NCI-H1092 (cell line): ENCODE measurements at places on chromosomes 12 and 14.

DNA sequence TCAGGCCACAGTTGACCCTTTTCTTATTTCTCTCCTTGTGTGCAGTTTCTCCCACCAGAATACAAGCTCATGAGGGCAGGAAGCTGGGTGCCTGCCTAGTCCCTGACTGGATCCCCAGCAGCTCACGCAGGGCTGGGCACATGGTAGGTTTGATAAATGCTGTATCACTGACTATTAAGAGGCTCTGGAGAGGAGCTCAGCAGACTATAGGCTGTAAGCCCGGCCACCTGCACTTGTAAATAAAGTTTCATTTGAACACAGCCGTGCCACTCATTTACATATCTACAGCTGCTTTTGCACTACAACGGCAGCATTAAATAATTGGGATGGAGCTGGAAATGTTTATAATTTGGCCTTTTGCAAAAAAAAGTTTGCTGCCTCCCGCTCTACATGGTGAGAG is 32.0 kb downstream of the CHGA start:
- no peak for DNase-seq

- no peak for DNase-seq
Measured at GRCh38 chr12:107474639-107475539, 210.7 kb upstream of the PWP1 start.

DNA sequence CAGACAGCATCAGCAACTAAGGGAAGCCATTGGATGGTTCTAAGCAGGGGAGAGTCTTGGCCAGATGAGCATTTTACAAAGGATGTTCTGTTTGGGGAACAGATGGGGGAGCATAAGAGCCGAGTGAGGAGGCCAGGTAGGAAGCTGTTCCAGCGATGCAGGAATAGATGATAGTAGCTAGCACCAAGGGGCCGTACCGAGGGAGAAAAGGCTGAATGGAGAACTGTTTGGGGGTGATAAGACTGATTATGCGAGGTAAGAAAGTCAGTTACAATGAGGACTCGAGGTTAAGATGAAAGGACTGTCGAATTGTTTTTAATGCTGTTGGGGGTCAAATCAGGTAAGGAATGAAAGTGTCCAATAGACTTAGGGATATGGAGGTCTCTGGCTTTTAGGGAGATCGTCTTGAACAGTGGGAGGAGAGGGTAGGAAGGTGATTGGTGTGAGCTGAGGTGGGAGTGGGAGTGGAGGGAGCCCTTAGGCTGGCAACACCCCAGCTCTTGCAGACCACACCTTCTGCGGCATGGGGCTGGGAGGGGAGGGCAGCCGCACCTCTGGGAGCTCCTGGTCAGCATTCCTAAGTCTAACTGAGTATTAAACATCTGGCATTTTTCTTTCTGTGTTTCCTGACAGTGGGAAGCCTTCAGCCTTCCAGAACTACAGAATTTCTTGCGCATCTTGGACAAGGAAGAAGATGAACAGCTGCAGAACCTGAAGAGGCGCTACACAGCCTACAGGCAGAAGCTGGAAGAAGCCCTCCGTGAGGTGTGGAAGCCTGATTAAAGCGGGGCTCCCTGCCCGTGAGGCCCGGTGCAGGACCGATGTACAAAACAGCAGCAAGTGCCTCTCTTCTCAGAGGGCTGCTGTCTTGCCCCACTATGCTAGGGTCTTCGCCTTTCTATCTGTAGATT is 64.8 kb downstream of the GNS start:
- no peak for DNase-seq

GRCh38 chr12:53719649-53720048 is 7.6 kb downstream of the CALCOCO1 start:
- DNase-seq, result no peak

DNA sequence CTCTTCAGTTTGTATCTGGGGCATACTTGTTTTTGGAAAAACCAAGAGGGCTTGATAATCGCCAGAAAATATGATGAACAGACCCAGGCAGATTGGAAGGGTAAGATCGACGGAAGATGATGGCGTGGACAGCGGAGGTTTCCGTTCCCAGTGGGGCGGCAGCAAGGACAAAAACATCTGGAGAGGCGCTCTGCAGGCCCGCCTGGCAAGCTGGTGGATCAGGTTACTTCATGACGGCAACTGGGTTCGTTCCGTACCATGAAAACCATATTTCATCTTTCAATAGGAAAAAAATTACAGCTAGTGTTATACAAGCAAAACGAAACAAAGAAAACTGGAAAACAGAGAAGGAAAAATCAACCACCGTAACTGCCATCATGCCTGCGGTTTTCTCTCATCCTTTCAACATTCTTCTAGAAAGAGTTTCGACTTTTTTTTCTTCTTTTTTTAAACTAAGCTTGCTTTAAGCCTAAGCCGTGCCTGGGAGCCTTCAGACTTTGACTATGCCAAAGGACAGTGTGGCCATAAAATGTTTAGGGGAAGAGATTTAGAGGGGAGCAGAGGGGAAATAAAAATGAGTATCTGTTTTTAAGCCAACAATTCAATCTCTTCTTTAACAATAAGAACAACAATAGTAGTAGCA is 210.5 kb downstream of the FOXN3 start:
- DNase-seq, result no peak

GRCh38 chr14:101064718-101065117 is 161.2 kb upstream of the RTL1 start:
- DNase-seq, result no peak

DNA sequence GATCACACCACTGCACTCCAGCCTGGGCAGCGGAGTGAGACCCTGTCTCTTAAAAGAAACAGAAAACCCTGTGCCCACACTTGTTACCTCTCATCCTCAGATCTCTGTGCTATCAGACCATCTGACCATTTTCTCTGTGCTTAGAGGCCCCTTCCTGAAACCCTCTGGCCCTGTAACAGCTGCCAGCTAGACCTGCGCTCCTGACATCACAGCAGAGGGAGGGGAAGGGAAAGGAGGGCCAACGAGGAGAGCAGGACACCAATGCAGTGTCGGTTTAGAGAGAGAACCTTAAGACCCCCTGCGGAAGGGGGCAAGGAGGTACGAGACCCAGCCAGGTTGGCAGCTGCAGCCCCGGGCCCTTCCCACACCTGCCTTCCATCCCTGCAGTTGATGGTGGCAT is 42.4 kb downstream of the SLC8B1 start:
- no peak for DNase-seq
